Aorta (tissue), 5 donors: ENCODE measurements at places on chromosomes 7 and 10.

DNA sequence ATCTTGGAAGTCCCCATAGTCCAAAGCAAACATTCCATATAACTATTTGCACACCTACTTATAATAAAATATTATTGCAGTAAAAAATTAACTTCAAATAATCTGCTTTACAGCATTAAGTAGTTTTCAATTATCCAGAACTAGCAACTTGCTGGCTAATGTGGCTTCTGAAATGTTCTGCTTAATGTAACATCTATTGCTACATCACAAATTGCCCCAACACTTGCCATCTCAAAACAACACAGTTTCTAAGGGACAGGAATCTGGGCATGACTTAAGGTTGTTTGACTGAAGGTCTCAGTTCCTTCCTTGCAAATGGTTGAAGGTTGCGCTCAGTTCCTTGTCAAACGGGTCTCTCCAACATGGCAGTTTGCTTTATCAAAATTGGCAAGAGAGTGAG is 378.5 kb upstream of the SEMA3C start:
- no peaks in the 10 kb centered on the region for H3K27me3 ChIP-seq
- no peaks in the 10 kb centered on the region for H3K36me3 ChIP-seq
- H3K4me1 ChIP-seq = no peaks in the 10 kb centered on the region

- no peak for DNase-seq
- no peaks in the 10 kb centered on the region for H3K4me1 ChIP-seq
- H3K27me3 ChIP-seq = no peaks in the 10 kb centered on the region
- no peak overlapping the region for H3K4me3 ChIP-seq
- no peak overlapping the region for H3K27ac ChIP-seq
- no peaks in the 10 kb centered on the region for H3K36me3 ChIP-seq
These were observed 530.3 kb downstream of the ARL4A start for GRCh38 chr7:13217768-13218167.

DNA sequence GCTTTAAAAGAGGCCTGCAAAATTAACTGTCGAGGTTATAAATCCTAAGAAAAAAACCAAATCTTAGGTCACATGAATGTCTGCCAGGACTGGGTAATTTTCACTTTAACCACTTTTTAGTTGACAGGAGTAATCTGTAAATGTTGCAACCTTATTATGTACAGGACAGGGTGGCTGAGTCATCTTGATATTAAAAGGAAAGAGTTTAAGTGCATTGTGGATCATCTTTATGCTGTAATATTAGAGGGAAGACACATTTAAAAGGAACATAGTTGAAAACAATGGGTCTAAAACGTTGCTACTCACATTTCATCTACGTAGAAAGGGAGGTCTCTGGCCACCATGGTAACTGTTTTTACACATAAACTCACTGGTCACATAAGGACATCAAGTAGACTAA is 115.5 kb downstream of the LSMEM1 start:
- no peaks in the 10 kb centered on the region for H3K27me3 ChIP-seq
- no peak for DNase-seq
- H3K4me1 ChIP-seq = peaks cover 5% of the 10 kb centered on the region
- H3K4me3 ChIP-seq = no peak overlapping the region
- H3K36me3 ChIP-seq = no peaks in the 10 kb centered on the region

DNA sequence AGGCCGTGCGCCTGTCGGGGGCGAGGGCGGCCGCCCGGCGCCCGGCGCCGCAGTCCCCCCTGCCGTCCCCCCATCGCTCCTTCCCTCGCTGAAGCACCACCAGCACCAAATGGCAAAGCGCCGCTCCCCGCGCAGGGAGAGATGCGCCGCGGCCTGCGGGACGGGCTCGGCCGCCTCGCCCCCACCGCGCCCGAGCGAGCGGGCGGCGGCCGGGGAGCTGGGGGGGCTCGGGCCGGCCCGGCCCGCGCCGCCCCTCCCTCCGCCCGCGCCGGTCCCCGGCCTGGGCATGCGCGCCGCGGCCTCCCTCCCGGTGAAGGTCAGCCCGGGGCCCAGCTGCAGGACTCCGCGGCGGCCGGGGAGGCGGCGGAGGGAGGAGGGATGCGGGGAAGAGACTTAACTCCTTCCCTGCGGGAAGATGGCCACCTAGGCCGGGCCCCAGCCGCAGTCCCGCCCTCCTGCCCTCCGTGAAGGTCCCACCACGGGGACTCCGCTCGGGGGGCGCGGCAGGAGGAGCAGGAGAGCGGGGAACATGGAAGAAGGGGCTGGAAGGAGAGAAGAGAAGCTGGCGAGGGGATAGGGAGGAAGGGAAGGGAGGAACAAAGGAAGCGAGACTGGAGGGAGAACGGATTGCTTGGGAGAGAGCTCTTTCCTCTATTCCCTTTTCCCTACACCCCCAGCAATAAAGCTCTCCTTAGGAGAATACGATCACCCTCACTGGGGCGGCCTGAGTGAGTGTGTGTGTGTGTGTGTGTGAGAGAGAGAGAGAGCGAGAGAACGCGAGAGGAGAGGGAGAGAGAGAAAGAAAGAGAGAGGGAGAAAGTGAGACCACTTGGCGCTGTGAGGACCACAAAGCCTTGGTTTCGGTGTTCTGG is 3.4 kb upstream of the SMARCD3 start:
- DNase-seq = peak; percentile 91
- peak overlapping the region; percentile 91 for H3K27ac ChIP-seq
- H3K27me3 ChIP-seq = no peaks in the 10 kb centered on the region
- H3K36me3 ChIP-seq = no peaks in the 10 kb centered on the region
- H3K4me1 ChIP-seq = no peaks in the 10 kb centered on the region

DNA sequence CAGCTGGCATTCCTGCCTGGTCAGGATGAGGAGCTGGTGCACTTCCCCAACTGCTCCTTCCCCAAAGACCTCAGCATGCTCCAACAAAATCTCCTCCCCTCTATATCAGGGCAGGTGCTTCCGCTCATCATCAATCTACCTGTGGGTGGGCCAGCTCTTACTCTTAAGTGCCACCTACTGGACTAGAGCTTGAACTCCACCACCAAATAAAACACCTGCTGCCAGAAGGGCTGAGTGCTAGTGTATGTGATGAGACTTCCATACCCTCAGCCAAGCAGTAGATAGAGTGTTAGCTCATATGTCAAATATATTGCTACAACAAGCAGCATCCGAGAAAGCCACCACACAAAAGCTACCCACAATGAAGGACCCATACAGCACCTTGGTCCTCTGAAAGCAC is 264.3 kb downstream of the RNLS start:
- no peaks in the 10 kb centered on the region for H3K4me1 ChIP-seq
- no peaks in the 10 kb centered on the region for H3K36me3 ChIP-seq
- no peak for DNase-seq
- no peaks in the 10 kb centered on the region for H3K27me3 ChIP-seq
- H3K4me3 ChIP-seq = no peak overlapping the region
- no peak overlapping the region for H3K27ac ChIP-seq

GRCh38 chr7:25353196-25353595 is 124.9 kb upstream of the NPVF start:
- H3K4me1 ChIP-seq = no peaks in the 10 kb centered on the region
- no peak for DNase-seq
- no peak overlapping the region for H3K4me3 ChIP-seq
- H3K27me3 ChIP-seq = no peaks in the 10 kb centered on the region
- H3K36me3 ChIP-seq = no peaks in the 10 kb centered on the region
- H3K27ac ChIP-seq = no peak overlapping the region

DNA sequence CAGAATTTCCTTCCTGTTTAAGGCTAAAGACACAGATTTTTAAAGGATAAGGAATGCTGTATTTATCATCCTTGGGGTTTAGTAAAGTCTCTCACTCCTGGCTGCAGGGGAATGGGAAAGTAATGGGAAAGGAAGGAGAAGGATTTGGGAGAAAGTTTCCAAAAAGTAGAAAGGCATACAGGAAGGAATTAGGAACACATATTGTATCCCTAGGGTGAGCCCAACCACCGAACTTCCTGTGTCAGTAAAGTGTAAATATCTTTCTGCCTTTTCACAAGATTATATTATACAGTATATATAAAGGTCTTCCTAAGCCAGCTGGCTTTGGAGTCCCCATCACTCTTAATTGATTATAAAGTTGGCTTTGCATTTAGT is 12.0 kb upstream of the UBE2D1 start:
- H3K4me1 ChIP-seq = no peaks in the 10 kb centered on the region
- H3K36me3 ChIP-seq = no peaks in the 10 kb centered on the region
- H3K4me3 ChIP-seq = no peak overlapping the region

GRCh38 chr7:106515321-106515720 is 145.6 kb downstream of the CCDC71L start:
- H3K27me3 ChIP-seq = no peaks in the 10 kb centered on the region
- H3K4me3 ChIP-seq = no peak overlapping the region
- no peak for DNase-seq
- no peaks in the 10 kb centered on the region for H3K4me1 ChIP-seq
- no peak overlapping the region for H3K27ac ChIP-seq
- H3K36me3 ChIP-seq = no peaks in the 10 kb centered on the region

GRCh38 chr7:105352018-105352612 is 36.6 kb downstream of the SRPK2 start:
- no peaks in the 10 kb centered on the region for H3K36me3 ChIP-seq
- peak; percentile 81 for DNase-seq
- H3K4me3 ChIP-seq = no peak overlapping the region
- H3K27ac ChIP-seq = no peak overlapping the region
- H3K4me1 ChIP-seq = peaks cover 3% of the 10 kb centered on the region

- no peaks in the 10 kb centered on the region for H3K36me3 ChIP-seq
- H3K4me3 ChIP-seq = no peak overlapping the region
- H3K4me1 ChIP-seq = no peaks in the 10 kb centered on the region
- peak; percentile 31 for DNase-seq
- no peaks in the 10 kb centered on the region for H3K27me3 ChIP-seq
These were observed 136.3 kb downstream of the ELFN1 start for GRCh38 chr7:1806354-1806753.
